ENCODE measurements at places on chromosomes 3 and 15.

- no peak for DNase-seq
Observed at GRCh38 chr15:48939648-48940047, 24.1 kb downstream of the SHC4 start.

- no peak for DNase-seq
Observed at GRCh38 chr3:40715551-40715950, 190.8 kb downstream of the ZNF621 start.

GRCh38 chr3:84755860-84756259, 202.9 kb upstream of the CADM2 start:
- DNase-seq, result no peak

- no peak for DNase-seq
Observed at GRCh38 chr15:34078900-34079299, 22.8 kb downstream of the EMC7 start.

DNA sequence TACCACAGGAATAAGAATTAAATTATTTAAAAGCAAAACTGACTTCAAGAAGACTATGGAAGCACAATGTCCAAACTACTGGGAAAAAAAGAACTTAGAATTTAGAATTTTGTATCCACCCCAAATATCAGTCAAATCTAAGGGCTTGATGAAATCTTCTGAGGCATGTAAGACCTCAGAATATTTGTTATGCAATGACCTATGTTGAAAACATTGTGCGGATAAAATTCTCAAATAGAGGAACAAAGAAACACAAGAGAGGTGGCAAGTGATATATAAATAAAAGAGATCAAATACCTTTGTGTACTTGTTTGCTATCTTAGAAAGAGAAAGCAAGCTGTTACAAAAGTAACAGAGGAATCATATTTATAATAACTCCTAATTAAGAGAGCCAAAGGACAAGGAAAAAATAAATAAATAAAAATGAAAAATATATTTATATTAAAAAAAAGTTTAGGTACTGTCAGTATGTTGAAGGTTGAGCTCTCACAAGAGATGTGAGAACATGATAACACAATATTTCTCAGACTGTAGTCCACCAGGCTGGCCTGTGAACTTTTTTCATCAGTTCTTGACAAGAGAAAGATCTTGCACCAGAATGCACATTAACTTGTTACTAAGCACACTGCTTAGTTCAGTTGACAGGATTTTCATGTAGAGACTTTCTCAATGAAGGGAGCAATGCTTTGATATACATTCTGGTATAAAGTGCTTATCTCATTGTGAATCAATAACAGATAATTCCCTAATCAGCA, 50.0 kb downstream of the CPA3 start:
- no peak for DNase-seq

- no peak for DNase-seq
Observed at GRCh38 chr3:169498336-169498735, 165.2 kb downstream of the MECOM start.

DNA sequence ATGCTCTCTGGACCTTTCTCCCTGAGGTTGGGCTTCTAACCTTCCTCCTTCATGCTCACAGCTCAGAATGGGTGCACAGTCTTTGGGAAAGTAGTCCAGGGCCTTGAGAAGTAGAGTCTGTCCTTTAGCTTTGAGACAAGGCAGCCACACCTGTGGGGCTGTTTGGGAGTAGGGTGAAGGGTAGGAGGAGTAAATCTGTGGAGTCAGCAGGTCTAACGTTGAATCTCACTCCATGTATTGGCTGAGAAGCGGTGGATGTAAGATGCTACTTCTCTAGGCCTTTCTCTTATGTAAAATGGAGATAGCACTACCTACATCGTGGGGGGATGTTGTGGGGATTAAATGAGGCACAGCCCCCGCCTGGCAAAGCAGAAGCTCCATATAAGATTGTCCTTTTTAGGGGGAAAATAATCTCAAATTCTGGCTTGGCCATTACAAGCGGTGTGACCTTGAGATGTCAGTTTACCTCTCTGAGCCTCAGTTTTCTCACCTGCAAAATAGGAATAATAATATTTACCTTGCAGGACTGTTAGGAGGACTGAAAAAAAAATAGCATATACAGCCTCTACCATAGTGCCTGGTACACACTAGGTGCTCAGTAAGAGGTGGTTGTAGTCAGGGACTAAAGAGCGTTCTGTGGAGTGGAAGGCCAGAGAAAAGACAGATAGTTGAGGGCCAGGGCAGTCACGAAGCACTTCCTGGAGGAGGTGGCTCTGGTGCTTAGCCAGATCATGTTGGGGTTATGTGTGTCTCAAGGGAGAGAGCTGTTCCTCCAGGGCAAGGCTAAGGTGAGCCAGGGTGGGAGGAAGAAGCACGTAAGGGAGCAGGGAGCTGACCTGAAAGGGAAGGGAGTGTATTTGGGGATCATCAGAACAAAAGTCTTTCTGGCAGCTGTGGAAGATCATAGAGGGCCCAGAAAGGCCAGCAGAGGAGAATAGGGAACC, 82.8 kb upstream of the MRPS22 start:
- no peak for DNase-seq

DNA sequence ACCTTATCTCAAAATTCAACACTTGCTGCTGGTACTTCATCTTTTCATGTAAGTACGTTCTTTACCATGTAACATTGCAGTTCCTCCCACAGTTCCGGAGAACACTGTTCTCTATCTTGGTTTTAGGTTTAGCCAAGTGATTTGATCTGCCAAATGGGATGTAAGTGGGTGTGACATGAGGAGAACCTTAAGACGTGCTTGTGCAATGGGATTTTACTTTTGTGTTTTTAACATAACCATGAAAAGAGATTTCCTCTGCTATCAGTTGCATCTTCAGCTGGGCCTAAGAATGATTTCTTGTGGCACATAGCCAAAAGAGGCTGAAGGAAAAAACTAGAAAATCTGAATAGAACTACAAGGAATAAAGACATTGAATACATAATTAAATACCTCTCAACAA, 894.5 kb upstream of the ALCAM start:
- no peak for DNase-seq

- no peak for DNase-seq
Observed at GRCh38 chr3:9110316-9110715, 139.1 kb downstream of the SRGAP3 start.

DNA sequence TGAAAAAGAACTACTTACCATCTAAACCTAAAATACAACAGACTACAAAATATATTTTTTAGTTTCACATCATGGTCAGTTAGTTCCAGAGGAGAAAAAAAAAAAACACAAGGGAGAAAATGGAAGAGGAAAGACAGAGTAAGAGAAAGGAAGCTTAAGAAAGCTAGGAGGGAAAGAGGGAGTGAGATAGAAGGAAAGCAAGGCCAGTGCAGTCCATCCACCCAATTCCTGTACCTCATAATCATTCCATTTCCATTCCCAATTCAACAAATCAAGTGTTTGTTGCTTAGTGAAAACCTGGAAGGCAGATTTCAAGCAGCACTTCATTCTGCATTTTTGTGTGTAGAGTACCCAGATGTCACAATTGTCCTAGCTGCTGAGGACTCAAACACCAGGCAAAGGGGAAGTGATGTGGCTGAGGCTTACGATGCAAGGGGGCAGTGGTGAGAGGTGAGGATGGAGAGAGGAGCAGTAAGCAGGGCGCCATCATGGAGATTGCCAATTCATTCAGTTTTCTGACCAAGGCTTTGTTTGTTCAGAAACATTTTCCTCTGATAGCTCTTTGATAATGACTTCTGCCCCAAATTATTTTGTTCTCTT, 83.6 kb upstream of the GSK3B start:
- DNase-seq, result no peak

DNA sequence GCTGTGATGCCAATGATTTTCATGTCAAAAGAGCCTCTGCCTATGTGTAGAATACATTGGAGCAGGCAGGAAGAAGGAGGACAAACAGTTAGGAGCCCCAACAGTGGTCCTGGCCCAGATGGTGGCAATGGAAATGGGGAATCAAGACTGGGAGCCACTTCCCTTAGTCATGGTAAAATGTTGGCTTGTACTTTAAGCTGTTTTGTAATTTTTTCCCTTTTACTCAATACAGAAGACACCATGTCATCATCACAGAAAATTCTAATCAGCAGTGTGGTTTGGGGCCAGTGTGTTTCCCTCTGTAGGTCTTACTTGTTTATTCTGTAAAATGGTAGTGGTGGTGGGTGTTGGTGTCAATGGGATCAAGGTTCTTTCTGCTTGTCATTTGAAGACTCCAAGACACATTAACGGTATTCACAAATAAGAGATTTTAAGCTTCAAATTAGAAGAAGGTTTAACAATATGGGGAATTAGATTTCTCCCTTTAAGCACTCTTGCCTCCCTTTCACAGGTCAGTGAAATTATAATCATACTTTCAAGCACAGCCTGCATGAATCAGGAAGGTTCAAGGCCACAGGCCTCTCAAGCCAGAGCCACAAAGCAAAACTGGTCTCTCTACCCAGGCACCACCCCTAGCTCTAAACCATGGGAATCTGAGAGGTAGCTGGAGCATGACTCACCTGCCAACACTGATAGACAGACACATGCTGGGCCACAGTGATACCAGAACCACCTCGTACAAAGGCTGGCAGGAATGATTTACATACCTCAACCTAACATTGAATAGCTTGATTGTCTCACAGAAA, 24.9 kb downstream of the SIAH2 start:
- DNase-seq, result no peak

- no peak for DNase-seq
Observed at GRCh38 chr3:125042725-125043406, 12.9 kb downstream of the HEG1 start.

- no peak for DNase-seq
Observed at GRCh38 chr3:44353355-44353924, 14.9 kb downstream of the TCAIM start.

- no peak for DNase-seq
Observed at GRCh38 chr3:163011596-163011995, 1515.0 kb downstream of the OTOL1 start.

- DNase-seq, result no peak
Observed at GRCh38 chr3:115862099-115862498, 238.8 kb downstream of the GAP43 start.

DNA sequence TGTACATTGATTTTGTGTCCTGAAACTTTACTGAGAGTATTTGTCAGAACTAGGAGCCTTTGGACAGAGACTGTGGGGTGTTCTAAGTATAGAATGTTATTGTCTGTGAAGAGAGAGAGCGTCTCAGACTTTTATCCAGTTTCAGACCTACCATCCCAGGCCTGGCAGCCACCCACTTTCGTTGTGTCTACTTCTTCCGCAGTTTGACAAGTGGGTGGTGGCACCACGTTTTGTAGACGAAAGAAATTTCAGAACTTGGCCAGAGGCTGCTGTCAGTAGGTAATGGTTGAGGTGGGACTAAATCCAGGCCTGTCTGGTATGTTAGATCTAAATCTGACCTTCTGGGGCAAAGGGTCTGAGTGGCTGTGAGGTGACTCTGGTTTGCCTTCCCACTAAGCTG, 13.4 kb upstream of the TRAK1 start:
- no peak for DNase-seq

DNA sequence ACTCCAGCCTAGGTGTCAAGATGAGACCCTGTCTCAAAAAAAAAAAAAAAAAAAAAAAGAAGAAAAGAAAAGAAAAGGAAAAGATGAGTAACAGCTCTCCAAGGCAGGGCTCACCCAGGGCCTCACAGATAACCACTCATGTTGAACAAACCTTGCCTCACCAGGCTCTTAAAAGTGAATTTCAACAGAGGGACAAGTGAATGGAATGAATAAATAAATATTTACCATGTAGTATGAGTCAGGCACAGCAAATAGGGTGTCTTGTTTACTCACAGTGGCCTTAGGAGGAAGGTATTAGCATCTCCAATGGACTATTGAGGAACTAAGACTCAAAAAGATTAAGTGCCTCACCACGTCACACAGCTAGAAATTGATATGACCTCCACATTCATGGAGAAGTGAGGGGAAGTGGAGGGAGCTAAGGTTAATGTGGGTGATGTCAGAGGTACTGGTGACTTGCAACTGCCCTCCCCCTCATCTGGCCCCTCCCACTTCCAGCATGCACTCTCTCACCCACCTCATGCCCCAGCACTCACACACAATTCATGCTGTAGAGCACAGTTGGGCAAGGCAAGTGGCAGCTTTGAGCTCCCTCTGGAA, 255.5 kb downstream of the UACA start:
- no peak for DNase-seq

DNA sequence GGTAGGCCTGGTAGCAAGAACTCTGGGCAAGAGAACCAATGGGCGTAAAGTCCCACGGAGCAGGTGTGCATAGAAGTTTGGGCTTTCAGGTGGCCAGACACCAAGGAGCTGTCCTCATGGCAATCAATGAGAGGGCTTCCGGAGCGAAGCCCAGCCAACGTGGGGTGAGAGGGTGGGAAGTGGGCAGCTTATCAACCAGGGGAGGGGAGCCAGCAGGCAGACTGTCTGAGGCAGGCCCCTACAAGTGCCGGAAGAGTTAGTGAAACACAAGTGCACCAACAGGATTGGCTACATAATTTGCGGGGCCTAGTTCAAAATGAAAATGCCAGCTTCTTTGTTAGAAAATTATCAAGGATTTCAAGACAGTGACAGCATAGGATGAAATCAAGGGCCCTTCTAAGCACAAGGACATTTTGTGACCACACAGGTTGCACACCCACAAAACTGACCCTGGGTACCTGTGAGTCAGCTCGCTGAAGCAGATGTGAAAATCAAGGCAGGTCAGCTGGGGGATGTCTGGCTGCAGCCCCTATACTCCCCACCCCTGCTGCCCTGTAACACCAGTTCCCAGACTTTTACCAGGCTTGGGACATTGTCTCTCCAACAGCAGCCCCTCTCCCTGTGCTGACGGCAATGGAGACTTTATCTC, 102.1 kb upstream of the ETV5 start:
- no peak for DNase-seq

DNA sequence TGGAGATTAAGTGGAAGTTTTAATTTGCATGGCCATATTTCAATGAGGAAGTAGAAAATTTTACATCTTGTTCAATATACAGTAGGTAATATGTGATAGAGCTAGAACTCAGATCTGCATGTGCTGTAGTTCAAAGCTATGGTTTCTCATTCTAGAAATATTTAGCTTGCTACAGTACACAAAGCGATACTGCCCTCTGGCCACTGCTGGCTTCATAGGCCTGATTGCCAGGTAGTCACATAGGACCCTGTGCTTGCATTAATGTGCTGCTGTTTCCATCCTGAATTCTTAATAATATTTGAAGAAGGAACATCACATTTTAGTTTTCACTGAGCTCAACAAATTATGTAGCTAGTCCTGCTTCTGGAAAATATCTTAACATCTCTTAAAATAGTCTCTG, 87.0 kb downstream of the PLSCR2 start:
- DNase-seq, result no peak

- no peak for DNase-seq
Observed at GRCh38 chr3:16658925-16659793, 53.9 kb upstream of the DAZL start.
